ENCODE measurements at places on chromosomes 16 and 17.

DNA sequence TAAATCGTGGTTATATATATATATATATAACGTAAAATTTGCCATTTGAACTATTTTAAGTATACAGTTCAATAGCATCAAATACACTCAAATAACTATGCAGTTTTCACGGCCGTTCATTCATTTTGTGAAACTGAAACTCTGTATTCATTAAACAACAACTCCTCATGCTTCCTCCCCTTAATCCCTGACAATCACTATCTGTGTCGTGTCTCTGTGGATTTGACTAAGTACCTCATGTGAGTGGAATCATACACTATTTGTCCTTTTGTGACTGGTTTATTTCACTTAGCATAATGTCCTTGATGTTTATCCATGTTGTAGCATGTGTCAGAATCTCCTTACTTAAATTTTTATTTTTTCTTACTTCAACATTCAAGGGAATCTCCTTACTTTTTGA is 2.8 kb downstream of the CCL23 start:
- DNase-seq, result no peak

- no peak for DNase-seq
Observed at GRCh38 chr16:59899940-59900339, 1165.8 kb upstream of the GOT2 start.

GRCh38 chr16:1494711-1495110 is 1.6 kb downstream of the TELO2 start:
- no peak for DNase-seq

- DNase-seq, result no peak
Observed at GRCh38 chr16:49838441-49839016, 17.4 kb downstream of the ZNF423 start.

DNA sequence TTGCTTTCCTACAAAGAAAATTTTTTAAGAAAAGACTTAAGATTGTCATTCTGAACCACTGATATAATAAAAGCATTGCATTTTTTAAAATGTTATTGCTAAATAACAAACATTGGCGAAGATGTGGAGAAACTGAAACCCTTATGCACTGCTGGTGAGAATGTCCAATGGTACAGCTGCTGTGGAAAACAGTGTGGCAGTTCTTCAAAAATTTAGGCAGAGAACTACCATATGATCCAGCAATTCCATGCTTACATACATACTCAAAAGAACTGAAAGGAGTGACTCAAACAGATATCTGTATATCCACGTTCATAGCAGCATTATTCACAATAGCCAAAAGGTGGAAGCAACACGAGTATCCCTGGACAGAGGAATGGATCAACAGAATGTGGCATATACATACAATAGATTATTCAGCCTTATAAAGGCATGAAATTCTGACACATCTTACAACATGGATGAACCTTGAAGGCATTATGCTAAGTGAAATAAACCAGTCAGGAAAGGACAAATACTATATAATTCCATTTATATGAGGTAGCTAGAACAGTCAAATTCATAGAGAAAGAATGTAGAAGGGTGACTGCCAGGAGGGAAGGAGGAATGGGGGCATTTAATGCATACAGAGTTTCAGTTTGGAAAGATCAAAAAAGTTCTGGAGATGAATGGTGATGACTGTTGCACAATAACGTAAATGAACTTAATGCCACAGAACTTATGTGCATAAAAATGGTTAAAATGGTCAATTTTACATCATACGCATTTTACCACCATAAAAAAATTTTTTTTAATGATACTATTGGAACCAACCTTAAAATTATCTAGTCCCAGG is 92.1 kb downstream of the CACNG1 start:
- DNase-seq, result no peak

DNA sequence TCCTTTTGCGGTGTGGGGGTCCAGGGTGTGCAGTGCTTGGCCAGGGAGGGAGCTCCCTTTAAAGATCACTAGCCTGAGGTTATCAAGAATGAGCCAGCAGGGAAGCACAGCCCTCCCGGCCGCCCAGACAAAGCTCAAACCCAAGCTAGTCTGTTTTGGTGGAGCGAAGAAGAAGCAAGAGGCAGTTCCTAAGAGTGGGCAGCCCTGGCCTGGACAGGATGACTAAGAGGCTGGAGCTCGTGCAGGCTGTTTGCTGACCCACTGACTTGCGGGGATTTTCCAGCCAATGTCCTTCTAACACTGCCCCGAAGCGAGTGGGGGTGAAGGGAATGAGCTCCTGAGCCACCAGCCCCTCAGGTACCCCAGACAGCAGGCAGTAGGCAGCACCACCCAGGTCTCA is 134.4 kb downstream of the COPRS start:
- no peak for DNase-seq

- no peak for DNase-seq
Observed at GRCh38 chr17:77644181-77645071, 314.1 kb upstream of the TNRC6C start.

DNA sequence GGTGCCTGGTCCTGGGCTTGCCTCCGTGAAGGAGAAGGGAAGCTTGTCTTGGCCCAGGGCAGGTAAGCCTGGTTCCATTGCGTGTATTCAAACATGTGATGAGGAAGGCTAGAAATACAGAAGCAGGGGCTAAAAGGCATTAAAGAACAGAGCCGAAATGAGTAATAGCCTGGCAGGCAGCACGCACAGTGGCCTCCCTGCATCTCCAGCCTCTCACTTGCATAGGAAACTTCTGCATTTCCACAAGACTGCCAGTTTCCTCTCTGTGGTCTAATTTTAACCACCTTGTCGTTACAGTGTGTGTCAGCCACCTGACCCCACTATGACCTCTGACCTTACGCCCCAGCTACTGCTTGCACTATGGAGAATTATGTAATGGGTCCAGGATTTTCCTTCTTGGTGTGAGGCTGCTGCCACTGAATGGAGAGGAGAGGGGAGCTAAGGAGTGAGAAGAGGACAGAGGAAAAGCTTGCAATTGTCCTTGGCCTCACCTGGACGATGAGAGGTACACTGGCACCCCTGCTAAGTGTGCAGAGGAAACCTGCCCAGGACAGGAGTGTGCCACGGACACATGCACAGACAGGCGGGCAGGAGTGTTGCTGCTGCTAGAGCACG is 32.8 kb downstream of the HIC1 start:
- no peak for DNase-seq

DNA sequence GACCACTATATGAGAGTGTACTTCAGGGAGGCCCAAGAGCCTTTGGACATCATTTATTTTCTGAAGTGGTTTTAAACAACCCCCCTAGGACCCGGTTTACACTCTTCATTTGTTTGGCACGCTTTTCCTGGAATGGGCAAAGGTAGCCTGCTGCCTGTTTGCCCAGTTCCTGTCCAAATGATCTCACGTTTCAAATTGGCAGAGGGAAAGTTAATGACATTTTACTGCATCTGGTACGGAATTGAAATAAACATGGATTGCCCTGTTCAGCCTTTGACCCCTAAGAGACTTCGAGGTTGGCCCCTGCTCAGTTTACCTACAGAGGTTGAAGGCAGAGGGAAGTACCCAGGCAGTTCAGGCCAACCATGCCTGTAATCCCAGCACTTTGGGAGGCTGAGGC is 5.8 kb upstream of the RPRML start:
- DNase-seq, result no peak

Data from stromal cell of bone marrow (primary cell).